ENCODE measurements at places on chromosomes 6 and 20.

GRCh38 chr6:111566222-111566734 lies 39.4 kb downstream of the TRAF3IP2 start:
- DNase-seq, result no peak

- DNase-seq, result no peak
These were observed 46.2 kb downstream of the HACE1 start for GRCh38 chr6:104813552-104813951.

DNA sequence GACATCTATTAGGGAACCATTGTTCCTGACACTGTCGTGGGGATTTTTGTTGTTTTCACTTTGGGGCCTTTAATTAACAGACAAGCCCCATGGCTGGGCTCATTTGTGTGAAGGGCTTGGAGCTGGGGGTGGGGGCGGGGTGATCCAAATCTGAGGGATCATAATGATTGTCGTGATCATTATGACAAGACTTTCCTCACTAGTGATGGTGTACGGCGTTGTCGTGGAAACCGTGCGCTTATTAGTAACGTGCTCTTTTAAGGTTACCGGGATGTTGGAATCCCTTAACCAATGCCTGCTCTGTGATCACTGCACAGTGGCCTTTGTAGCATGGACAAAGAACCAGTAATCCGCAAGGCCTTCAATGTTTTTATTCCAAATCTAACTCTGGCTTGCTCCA lies 18.6 kb downstream of the PDYN start:
- DNase-seq, result no peak

GRCh38 chr6:38703949-38704590 lies 1.1 kb upstream of the GLO1 start:
- no peak for DNase-seq

DNA sequence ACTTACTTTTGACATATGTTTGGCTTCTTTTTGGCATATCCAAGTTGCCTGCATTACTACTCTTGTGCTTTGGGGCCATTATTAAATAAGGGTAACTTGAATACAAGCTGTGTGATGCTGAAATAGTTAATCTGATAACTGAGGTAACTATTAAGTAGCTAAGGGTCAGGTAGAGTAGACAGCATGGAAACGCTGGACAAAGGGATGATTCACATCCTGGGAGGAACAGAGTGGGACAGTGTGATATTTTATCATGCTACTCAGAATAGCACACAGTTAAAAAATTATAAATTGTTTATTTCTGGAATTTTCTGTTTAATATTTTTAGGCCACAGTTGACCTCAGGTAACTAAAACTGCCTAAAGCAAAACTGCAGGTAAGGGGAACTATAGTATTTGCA lies 483.9 kb downstream of the RFPL4B start:
- DNase-seq, result peak; percentile 23

- DNase-seq, result no peak
These were observed 95.1 kb upstream of the PTPN1 start for GRCh38 chr20:50415021-50415515.

Measured in kidney glomerular epithelial cell (primary cell).